SK-MEL-5 (cell line): ENCODE measurements at places on chromosomes 6 and 20. TPM values are rescaled to one million over a fixed set of nuclear protein-coding genes. Genes with fewer than 3 reads are reported as not detected.

Gene PDYN
- total RNA-seq, result not detected in 2 replicates

Gene OVOL2
- not detected in 2 replicates for total RNA-seq

Gene WDR27
- total RNA-seq, result 10.2 and 10.8 TPM in 2 replicates

Gene SLC35D3
- not detected in 2 replicates for total RNA-seq

Gene TFAP2D
- not detected in 2 replicates for total RNA-seq

- DNase-seq, result no peak
These were observed 29.1 kb upstream of the YWHAB start for GRCh38 chr20:44856442-44856841.

Gene HSPA1L
- total RNA-seq, result 0.29 TPM in 2 replicates

- DNase-seq, result no peak
These were observed 33.8 kb upstream of the SULF2 start for GRCh38 chr20:47818996-47819609.

DNA sequence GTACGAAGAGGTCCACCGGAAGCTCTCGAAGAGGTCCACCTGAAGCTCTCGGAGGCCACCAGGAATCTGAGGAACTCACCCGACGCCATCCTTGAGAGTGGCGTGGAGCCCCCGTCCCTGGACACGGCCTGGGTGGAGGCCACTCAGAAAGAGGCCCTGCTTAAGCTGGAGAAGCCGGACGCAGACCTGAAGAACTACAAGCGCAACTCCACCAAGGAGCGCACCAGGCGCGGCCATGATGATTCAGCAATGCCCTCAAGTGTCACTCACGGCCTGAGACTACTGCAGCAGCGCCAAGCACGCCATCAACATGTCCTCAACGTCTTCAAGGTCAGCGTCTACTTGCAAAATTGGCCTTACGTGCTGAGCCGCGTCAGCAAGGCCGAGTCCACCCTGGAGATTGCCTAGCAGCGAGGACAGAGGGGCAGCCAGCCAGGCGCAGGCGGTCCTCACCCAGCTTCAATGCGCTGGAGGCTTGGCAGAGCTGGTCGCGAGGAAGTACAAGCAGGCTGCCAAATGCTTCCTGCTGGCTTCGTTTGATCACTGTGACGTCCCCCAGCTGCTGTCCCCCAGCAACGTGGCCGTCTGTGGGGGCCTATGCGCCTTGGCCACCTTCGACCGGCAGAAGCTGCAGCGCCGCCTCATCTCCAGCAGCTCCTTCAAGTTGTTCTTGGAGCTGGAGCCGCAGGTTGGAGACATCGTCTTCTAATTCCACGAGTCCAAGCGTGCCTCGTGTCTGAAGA lies 7.7 kb upstream of the GJA10 start:
- no peak for DNase-seq

Gene PPP1R16B
- 0.56 and 0.69 TPM in 2 replicates for total RNA-seq

Gene OPRM1
- total RNA-seq, result not detected in 2 replicates

Gene ADGRB3
- total RNA-seq, result 3.6 and 3.8 TPM in 2 replicates

DNA sequence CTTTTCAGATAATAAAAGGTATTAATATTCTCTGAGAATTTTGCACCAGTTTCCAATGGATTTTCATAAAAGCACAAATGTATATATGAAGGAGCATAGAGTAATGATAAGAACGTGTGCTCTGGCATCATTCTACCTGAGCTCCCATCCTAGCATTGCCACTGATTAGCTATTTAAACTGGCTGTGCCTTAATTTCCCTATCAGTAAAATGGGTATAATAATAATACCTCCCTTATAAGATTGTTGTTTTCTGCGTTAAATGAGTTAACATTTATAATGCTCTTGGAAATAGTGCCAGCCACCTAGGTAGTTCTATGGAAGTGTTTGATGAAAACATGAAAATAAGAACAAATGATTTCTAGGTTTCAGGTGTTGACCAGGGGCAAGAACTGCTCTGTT lies 11.2 kb downstream of the ZKSCAN3 start:
- no peak for DNase-seq
